ENCODE measurements at places on chromosomes 2 and 18.
A peak's percentile ranks its signal among the peaks of the same experiment; 100 is the strongest.

GRCh38 chr2:108942888-108943287 lies 46.1 kb downstream of the EDAR start:
- no peak for DNase-seq

- DNase-seq, result peak; percentile 69
These were observed 26.5 kb downstream of the AQP12B start for GRCh38 chr2:240655931-240656886.

GRCh38 chr2:239714116-239714515 lies 311.0 kb downstream of the NDUFA10 start:
- no peak for DNase-seq

DNA sequence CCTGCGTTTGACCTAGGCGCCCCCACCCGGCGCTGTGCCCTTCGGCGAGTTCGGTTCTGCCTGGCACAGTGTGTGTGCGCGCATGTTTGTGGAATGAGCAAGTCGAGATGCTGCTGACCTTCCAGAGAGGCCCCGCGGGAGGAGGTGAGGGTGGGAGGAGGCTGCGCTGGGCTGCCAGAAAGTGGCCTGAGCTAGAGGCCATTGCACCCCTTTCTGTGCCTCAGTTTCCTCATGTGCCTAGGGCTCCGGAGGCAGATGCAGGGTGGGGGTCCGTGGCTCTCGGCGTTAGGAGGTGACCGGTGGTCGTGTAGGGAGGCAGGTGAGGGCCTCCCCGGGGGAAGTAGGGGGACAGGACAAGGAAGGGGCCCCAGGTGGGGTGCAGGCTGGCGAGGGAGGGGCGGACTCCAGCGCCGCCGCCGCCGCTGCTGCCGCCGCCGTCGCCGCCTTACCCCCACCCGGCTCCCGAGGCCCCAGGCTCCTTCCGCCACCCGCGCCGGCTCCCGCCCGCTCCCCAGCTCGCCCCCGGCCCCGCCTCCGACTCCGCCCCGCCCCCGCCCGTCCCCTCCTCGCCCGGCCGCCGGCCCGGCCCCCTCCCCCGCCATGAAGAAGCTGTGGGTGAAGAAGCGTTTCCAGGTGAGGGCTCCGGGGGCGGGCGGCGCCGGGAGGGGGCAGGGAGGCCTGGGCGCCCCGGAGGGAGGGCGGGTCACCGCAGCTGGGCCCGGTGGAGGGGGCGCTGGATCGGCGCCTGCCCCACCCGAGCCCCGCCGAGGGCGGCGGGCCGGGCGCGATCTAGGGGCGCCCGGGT lies 7.0 kb downstream of the SPEG start:
- DNase-seq, result no peak

- peak; percentile 29 for DNase-seq
These were observed 594 bp downstream of the FAM161A start for GRCh38 chr2:61853086-61853846.

DNA sequence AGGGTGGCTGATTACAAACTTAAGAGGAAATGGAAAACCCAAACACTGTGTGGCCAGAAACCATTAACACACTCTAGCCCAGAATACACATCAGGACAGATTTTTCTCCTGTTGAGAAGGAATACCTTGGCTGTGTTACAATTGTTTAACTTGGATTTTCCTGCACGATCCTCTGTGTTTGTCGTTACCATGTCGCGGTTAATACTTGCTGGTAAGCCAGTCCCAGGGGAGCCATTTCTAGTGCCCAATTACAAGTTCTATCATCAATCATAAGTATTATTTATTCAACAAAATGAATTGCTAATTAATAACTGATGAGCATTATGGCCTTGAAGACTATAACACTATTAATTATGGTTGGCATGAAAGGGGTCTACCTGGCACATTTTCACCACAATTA lies 146.8 kb downstream of the LNPK start:
- no peak for DNase-seq

GRCh38 chr2:138476940-138477339 lies 24.6 kb upstream of the SPOPL start:
- no peak for DNase-seq

GRCh38 chr2:16168506-16169264 lies 228.3 kb downstream of the MYCN start:
- DNase-seq, result no peak

DNA sequence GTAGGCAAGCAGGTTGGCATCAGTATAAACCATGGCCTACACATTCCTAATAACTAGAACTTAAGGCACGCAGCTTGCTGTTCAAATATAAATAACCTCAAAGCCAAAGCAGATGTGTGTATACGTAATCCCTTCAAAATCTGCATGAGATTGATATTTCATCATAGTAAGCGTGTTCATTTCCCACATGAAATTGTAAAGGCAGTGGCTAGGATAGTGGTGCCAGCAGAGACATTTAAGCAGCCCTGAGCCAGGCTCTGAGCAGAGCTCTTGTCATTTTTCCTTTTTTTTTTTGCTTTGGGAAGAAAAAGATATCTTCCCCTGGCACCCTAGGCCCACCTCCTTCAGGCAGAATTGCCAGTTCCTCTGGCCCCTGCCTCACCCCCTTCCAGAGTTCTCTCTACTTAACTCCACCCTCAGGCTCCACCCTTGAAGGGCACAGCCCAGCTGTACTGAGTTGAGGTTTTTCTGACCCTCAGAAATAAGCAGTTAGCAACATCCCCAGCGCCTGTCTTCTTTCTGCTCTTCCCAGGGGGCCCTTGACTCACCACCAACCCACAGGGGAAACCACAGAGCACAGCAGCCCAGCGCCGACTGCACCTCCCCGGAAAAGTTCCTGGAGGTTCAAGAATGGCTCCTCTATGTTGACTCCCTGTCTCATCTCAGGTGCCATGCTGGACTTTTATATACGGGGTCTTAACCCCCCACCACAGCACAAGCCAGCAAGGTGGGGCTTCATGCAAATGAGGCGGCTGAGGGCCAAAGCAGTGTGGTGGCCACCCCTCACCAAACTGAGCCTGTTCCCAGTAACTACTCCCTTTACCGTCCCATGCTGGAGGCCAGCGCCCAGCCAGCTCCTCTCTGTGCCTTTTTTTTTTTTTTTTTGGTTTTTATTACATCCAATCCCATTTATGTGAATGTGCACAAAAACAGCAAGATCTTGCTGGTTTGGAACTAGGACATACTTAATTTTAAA lies 84.7 kb downstream of the EHD3 start:
- DNase-seq, result peak; percentile 45

All from GM12865 (cell line).